HTR-8/SVneo (cell line): ENCODE measurements at places on chromosomes 4 and X.

DNA sequence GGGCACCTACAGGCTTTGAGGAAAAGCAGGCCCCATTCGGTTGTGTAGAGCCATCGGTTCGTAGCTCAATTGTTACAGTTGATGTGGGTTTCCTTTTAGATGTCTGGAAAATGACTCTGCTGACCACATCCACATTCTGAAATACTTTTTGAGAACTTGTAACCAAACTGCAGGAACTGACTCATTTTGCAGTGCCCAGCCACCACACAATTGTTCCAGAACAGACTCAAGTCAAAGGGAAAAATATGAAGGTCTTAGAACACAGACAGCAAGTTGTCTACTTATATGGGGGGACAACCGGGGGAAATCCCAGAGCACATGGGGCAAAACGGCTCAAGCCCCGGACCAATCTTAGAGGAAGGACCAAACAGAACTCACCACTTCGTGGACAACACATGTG, 557.6 kb upstream of the DIPK2B start:
- DNase-seq = peak; percentile 5

DNA sequence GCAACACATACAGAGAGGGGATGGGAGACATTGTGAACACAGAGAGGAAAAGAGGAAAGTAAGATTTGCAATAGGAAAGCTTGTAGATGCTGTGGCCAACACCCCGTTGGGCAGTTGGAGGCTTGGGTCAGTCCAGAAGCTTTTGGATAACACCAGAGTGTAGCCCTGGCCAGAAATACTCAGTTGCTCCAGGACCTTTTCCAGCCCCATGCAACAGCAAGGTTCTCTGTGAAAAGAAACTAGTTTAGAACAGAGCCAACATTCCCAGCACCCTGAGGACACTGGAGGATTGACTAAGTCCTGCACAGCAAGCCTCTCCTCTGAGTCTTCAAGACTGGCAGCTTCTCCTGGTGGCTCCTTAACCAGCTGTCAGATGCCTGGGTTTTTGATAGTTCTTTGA, 27.9 kb upstream of the NAF1 start:
- no peak for DNase-seq

GRCh38 chrX:11759461-11760311, 1.6 kb downstream of the MSL3 start:
- DNase-seq = peak; percentile 80

GRCh38 chr4:16505726-16506125, 279.5 kb upstream of the TAPT1 start:
- no peak for DNase-seq

- DNase-seq = no peak
Observed at GRCh38 chr4:71550220-71551165, 211.7 kb downstream of the SLC4A4 start.

GRCh38 chrX:31679861-31680260, 608.0 kb upstream of the FTHL17 start:
- no peak for DNase-seq
